ENCODE measurements at places on chromosomes 12 and 14. TPM values are rescaled to one million over a fixed set of nuclear protein-coding genes. Genes with fewer than 3 reads are reported as not detected.
A peak's percentile ranks its signal among the peaks of the same experiment; 100 is the strongest.

Gene DDN
- 0.10 TPM for total RNA-seq

Gene COX8C
- not detected for total RNA-seq

Gene TAMALIN
- 50.7 TPM for total RNA-seq

Gene MGAT4C
- total RNA-seq, result 0.26 TPM

Gene ADAMTS20
- not detected for total RNA-seq

Gene RHEBL1
- not detected for total RNA-seq

Gene TECPR2
- 36.3 TPM for total RNA-seq

Gene RAD9B
- 0.57 TPM for total RNA-seq

Gene AQP6
- total RNA-seq, result not detected

Gene GUCY2C
- total RNA-seq, result not detected

Gene E2F7
- 1.7 TPM for total RNA-seq

Gene CLEC6A
- total RNA-seq, result not detected

DNA sequence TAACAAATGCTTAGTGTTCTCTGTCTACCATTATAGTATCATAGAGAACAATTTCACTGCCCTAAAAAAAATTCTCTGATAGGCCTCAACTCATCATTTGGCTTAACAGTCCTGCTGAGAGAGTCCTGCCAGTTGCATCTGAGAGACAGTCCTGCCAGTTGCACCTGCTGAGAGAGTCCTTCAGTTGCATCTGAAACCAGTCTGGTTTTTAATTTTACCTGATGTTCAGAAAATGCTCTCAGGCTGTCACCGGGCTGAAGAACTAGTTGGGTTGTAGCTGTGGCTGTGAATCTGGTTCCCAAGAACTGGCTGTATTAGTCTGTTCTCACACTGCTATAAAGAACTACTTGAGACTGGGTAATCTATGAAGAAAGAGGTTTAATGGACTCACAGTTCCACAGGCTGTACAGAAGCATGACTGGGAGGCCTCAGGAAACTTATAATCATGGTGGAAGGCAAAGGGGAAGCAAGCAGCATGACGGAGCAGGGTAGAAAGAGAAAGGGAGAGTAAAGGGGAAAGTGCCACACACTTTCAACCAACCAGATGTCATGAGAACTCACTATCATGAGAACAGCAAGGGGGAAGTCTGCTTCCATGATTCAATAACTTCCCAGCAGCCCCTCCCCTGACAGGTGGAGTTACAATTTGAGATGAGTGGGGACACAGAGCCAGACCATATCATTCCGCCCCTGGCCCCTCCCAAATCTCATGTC is 51.6 kb downstream of the PRKCH start:
- DNase-seq, result no peak

- no peak for DNase-seq
Observed at GRCh38 chr12:120075034-120075616, 41.4 kb downstream of the RAB35 start.

DNA sequence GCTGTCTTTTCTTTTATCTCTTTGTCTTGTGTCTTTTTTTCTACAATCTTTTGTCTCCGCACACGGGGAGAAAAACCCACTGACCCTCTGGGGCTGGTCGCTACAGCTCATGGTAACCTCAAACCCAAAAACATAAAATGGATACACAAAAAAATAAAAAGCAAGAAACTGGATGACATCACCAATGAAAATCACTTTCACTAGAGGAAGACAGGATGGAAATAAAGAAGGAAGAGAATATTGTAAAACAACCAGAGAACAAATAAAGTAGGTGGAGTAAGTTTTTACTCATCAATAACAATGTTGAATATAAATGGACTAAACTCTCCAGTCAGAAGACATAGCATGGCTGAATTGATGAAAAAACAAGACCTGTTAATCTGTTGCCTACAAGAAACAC is 17.6 kb downstream of the MIPOL1 start:
- DNase-seq, result no peak

DNA sequence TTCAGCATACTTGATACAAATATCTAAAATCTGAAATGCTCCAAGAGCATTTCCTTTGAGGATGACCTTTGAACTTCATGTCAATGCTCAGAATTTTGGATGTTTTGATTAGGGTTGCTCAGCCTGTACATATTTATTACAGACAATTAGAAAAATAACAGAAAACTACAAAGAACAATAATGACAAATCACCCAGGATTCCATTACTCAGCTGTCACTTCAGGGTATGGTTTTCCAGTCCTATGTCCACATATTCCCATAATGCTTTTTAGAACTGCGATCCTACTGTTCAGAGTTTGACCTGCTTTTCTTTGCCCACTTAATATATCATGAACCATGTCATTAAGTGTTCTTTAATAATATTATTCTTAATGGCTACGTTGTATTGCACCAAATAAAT is 11.4 kb downstream of the DLGAP5 start:
- no peak for DNase-seq

DNA sequence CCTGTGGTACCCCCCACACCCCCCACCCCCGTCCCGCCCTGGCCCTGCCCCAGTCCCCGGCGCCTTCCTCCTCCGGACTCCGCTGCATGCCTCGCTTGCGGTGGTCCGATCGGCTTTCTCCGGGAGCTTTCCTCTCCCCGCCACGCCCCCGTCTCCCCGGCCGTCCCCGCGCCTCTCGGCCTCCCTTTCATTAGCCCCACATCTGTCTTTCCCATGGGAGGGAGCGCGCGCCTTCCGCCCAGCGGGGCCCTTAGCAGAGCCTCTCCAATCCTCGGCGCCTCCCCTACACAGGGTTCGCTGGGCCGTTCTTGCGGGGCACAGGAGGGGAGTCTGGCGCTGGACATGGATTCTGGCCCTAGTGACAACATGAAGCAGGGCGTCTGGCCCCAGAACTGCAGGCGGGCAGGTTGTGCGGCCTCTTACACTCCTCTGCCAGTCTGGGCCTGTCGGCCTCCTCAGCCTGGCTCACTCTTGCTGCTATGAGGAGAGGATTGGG is 1.5 kb upstream of the EFS start:
- peak; percentile 74 for DNase-seq

DNA sequence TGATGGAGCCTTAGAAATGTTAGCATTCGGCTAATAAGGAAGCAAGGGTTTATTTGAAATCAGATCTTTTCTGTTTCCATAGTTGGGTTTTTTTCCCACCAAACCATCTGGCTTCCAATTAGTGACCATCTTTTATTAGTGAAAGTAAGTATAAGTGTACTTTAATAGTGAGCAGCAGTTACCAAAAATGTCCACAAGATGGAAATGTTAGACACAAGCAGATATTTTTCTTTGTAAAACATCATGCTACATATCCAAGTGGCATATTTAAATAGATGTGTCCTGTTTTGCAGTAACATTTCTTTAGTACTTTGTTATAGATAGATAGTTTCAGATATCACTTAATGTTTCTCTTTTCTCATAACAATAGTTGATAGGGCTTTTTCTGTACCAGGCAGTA is 28.8 kb downstream of the YEATS4 start:
- no peak for DNase-seq

DNA sequence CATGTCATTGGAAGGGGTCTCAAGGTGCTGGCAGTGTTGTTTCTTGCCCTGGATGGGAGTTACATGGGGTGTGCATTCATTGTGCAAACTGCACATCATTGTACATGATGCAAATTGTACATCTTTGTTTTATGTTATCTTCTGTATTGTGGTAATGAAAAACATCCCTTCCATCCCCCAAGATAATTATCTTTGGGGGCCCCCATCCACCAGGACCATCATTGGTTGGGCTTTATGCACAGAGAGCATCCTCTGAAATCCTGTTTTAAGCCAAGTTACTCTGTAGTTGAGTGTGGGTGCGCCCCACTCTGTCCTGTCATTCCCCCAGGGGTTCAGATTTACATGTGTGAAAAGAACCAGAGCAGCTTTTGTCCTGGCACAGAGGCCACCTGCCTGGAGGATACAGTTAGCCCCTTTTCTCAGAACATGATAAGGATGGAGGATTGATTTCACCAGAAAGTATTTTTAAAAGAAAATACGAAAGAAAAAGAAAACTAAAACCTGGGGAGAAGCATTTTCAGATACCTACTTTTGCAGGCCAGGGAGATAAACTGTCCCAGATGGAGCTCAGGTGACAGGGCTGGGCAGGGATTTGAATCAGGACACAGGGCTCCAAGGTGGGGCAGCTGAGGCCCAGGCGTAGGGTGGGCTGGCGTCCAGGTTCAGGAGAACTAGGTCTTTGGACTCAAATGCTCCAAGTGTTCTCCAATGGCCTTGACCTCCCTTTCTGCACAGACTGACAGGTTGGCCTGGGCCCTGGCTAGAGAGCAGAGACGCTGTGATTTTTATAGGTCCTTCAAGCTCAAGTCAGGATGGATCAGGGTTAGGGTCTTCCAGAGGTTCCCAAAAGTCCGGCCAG is 17.2 kb downstream of the WSCD2 start:
- no peak for DNase-seq

GRCh38 chr12:559906-560455 is 100.2 kb downstream of the B4GALNT3 start:
- DNase-seq, result no peak

GRCh38 chr14:21244544-21244943 is 24.7 kb downstream of the HNRNPC start:
- no peak for DNase-seq

- DNase-seq, result no peak
Observed at GRCh38 chr14:32453857-32454810, 125.0 kb downstream of the AKAP6 start.

GRCh38 chr12:101823891-101824290 is 6.9 kb downstream of the GNPTAB start:
- peak; percentile 57 for DNase-seq

DNA sequence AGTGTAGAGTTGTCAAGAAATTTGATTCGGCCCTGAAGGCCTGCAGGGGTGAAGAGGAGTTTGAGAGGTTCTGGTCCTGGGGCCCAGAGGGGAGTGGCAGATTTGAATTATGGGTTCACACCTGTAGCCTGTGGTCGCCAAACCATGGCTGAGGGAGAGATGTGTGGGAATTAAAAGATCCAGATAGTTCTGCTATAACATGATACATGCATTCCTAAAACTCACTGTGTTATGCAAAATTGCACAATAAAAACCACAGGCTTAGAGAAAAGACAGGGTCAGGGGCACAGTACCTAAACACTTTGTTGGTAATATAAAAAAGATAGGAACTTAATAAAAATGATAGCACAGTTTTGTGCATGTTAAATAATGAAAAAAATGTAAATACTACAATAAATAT is 106.2 kb downstream of the TMEM30B start:
- no peak for DNase-seq

GRCh38 chr12:118359541-118359915 is 13.2 kb downstream of the TAOK3 start:
- no peak for DNase-seq

- no peak for DNase-seq
Observed at GRCh38 chr12:48032597-48032996, 28.3 kb upstream of the COL2A1 start.

GRCh38 chr12:108823804-108824203 is 33.6 kb downstream of the SSH1 start:
- no peak for DNase-seq

DNA sequence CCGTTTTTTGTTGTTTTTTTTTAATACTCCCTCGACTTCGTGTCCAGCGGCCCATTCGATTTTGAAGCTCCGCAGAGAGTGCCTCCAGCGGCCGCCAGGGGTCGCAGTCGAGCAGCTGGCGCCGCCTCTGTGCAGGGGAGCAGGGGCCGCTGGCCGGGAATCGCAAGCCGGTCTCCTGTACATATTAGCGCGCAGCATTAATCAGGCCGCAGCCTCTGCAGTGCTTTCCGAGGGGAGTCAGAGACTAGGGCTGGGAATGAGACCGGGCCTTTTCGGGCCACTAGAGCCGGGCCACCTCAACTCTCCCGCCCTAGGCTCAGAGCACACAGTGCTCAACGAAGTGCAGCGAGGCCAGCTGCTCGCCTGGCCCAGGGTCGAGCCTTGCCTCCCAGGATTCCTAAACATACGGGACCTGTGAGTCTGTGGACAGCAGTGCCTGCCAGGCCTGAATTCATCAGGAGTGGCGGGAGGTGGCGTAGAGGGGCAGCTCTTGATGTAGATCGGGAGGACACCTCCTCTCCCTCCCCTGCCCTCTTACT is 81.8 kb downstream of the EMP1 start:
- peak; percentile 77 for DNase-seq

GRCh38 chr14:93744176-93744575 is 44.1 kb downstream of the PRIMA1 start:
- no peak for DNase-seq

GRCh38 chr12:2691345-2692071 is 103.3 kb upstream of the FKBP4 start:
- DNase-seq, result no peak

DNA sequence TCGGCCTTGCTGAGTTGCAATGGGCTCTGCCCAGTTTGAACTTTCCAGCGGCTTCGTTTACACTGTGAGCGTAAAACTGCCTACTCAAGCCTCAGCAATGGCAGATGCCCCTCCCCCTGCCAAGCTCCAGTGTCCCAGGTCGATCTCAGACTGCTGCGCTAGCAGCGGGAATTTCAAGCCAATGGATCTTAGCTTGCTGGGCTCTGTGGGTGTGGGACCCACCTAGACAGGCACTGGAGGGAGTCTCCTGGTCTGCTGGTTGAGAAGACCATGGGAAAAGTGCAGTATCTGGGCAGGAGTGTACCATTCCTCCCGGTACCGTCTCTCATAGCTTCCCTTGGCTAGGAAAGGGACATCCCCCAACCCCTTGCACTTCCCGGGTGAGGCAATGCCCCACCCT is 88.2 kb downstream of the KLHL28 start:
- DNase-seq, result no peak

- DNase-seq, result no peak
Observed at GRCh38 chr14:104889375-104889757, 24.3 kb downstream of the CEP170B start.

DNA sequence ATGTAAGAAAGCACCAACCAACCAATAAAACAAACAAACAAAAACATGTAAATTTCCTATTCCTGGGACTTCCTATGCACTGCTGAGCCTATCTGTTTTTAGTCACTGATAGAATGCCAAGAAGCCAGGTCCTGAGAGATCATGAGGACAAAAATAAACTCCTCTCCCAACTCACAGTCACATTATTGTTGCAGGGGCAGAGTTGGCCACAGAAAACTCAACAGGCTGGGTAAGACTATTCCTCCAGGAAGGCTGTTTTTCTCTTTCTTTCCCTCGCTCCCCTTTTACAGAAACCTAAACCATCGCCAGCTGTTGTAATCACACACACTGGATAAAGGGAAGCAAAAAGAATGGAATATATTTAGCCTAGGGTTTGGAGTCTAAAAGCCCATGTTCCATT is 55.8 kb upstream of the METAP2 start:
- no peak for DNase-seq

GRCh38 chr14:35534873-35535482 is 1.0 kb downstream of the INSM2 start:
- DNase-seq, result peak; percentile 54

- no peak for DNase-seq
Observed at GRCh38 chr14:89477391-89477790, 60.4 kb upstream of the FOXN3 start.

DNA sequence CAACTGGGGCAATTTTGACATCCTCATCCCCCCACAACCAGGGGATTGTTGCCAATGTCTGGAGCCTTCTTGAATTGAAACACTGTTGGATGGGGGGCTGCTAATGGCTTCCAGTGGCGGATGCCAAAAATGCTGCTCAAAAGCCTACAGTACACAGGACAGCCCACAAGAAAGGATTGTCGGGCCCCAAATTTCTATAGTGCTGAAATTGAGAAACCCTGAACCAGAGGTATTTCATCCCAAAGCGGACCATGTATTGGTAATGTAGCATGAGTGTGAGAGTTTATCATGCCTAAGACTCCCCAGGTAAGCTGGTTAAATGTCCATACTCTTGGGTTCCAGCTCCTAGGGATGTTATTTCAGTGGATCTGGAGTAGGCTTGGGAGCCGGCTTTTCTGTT is 544.0 kb downstream of the BCL11B start:
- DNase-seq, result no peak

All from ureter (tissue), 1 donor.